ENCODE measurements at places on chromosomes 12 and 14.

- DNase-seq: no peak
Observed at GRCh38 chr12:108672054-108672453, 38.4 kb upstream of the SELPLG start.

DNA sequence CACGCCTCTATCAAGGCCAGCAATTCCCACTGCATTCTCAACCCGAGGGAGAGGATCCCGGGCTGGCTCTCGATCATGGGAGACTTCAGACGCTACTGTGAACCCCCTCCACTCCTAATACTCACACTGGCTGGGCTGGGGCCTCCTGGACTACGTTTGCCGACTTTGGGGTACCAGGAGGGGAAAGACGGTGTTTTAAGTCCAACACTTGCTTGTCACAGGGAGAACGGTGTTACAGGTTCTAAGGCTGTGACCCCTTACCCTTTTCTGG, 463 bp downstream of the NACA start:
- DNase-seq: no peak

- DNase-seq: no peak
Observed at GRCh38 chr12:9761419-9761781, 699 bp upstream of the CD69 start.

DNA sequence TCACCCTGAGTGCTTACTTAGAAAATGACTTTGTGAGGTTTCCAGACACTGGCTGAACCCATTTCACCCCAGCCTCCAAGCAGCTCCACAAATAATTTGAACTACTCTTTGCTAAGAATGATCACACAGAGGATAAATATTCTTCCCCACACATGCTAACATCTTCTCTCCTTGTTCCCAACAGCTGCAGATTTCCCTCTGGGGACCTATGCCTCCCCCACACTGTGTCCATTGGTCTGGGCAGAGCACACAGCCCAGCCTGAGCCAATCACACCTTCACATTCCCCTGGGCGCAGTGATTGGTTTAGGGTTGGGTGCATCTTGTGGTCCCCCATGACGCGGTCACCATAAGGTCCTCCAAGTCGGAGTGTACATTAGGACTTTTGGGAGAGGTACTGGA, 6.9 kb downstream of the SDR9C7 start:
- DNase-seq: no peak

DNA sequence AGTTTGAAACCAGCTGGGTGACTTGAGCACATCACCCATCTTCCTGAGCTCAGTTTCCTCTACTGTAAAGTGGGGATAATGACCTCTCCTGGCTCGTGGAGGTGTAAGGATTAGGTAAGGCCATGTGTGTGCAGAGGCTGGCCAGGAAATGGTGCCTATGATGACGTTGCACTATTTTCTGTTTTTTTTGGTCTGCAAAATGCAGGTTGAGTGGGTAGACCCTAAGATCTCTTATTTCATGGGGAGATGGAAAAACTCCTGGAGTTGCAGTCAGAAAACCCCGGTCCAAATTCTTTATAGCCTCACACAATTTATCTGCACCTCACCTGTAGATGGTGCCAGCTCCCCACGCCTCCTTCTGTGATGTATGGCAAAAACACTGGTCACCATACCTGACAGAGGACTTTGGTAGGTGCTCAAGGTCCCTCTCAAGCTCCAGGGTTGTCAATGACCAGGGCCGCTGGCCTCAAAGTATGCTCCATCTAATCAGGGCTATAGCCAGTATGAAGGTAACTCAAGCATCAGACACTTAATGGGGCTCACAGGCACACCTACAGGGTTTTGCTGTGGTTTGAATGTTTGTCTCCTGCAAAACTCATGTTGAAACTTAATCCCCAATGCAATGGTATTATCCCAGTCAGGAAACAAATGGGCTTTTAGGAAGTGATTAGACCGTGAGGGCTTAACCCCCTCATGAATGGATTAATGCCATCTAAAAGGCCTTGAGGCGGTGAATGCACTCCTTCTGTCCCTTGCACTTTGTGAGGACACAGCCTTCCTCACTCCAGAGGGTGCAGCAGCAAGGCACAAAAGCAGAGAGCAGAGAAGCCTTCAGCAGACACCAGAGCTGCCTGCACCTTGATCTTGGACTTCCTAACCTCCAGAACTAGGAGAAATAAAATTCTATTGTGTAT, 17.6 kb downstream of the C14orf132 start:
- DNase-seq: no peak
